CD4-positive, alpha-beta T cell treated with Interleukin-2 at 100 ng/mL for 4 hours (primary cell): ENCODE measurements at places on chromosomes 5 and 9.

- DNase-seq = no peak
Measured at GRCh38 chr5:100855937-100856430, 47.1 kb downstream of the ST8SIA4 start.

DNA sequence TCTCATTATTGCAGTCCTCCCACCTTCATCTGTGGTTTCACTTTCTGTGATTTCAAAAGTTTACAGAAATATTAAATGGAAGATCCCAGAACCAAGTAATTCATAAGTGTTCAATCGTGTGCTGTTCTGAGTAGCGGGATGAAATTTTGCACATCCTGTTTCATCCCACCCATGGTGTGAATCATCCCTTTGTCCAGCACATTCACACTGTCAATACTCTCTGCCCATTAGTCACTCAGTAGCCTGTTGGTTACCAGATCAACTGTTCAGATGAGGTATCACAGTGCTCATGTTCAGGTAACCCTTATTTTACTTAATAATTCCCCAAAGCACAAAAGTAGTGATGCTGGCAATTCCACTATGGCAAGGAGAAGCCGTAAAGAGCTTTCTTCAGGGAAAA lies 26.8 kb downstream of the FAM81B start:
- no peak for DNase-seq

DNA sequence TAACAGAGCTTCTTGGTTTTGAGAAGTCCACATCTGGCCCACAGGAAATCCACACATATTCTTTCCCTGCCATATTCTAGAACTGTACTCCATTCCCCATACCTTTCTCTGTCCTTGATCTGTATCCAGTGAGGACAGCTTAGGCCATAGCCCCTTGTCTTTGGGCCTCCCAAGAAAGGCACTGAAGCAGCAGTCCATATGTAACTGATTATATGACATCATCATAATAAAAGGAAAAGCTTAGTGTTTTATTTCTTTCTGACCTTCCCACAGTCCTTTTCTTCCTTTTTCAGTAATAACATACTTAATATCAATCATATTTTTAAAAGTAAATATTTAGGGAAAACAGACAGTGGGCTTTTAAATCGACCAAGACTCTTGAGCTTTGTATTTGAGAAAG lies 222.0 kb downstream of the EDIL3 start:
- DNase-seq = no peak

- DNase-seq = peak; percentile 34
Measured at GRCh38 chr5:149114403-149115312, 26.6 kb upstream of the ABLIM3 start.

GRCh38 chr5:83837265-83837907 lies 116.7 kb upstream of the HAPLN1 start:
- no peak for DNase-seq

DNA sequence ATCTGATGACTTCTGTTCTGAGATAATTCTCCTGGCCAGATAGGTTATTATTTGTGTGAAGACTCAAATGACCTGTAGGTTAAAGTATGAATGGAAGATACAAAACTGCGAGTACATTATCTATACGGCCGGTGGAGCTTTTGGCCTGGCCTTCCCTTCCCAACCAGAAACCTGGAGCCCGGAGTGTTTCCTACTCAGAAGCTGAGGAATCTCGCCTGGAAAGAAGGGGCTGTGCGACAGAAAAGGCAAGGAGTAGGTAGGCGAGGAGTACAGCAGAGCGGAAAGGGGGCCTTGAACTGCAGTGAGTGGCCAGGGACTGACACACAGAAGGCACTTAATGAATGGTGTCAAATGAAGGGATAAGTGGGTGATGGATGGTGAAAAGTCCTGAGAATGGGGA lies 34.6 kb downstream of the ANGPTL2 start:
- DNase-seq = no peak

DNA sequence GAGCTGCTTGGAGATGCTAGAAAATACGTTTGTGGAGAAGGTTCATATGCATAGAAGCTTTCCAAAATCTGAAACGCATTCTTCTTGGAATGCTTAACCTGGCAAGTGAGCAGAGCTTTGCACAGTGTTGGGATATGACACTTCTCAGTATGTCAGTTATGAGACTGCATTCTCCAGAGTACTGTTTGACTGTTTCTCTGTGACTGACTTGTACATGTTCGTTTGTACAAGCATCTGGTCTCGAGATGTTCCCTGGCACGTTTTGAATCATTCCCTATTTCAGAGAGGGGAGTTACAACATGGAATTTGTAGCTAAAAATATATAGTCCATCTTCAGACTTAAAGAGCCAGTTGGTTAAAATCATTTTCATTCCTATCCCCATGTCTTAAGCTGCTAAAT lies 272.4 kb downstream of the ARRDC3 start:
- no peak for DNase-seq

GRCh38 chr5:179451114-179451827 lies 99.1 kb upstream of the RUFY1 start:
- DNase-seq = no peak
